Colonic mucosa (tissue), 4 donors: ENCODE measurements at places on chromosomes 5 and 9. TPM values are rescaled to one million over a fixed set of nuclear protein-coding genes. Genes with fewer than 3 reads are reported as not detected.

DNA sequence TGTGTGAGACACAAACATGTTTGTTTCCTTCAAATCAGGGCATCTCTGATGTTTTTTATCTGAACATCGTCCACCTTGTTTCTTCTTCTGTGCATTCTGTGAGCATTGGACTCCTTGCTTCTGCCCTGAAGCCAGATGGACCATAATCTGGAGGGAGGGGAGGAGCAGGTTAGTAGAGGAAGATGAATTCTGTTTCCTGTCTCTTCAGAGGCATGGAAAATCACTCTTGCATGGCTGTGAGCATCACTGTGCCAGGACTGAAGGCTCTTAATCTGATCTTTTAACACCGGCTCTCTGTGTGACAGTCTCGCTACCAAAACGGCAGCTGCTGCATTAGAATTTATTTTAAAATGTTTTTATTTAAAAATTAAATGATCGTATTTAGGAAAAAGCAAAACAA lies 43.3 kb downstream of the TLE4 start:
- H3K4me1 ChIP-seq = no peaks in the 10 kb centered on the region
- no peak for DNase-seq
- H3K36me3 ChIP-seq = no peaks in the 10 kb centered on the region

GRCh38 chr9:6822696-6823095 lies 64.9 kb downstream of the KDM4C start:
- H3K27ac ChIP-seq = no peak overlapping the region
- H3K36me3 ChIP-seq = no peaks in the 10 kb centered on the region
- no peaks in the 10 kb centered on the region for H3K27me3 ChIP-seq
- no peak for DNase-seq

GRCh38 chr9:128153060-128153946 lies 4.0 kb downstream of the LCN2 start:
- no peak overlapping the region for H3K27ac ChIP-seq
- no peak for DNase-seq
- peaks cover 4% of the 10 kb centered on the region for H3K4me1 ChIP-seq
- no peak overlapping the region for H3K4me3 ChIP-seq
- no peaks in the 10 kb centered on the region for H3K27me3 ChIP-seq

- H3K27me3 ChIP-seq = no peaks in the 10 kb centered on the region
- no peak for DNase-seq
- H3K4me3 ChIP-seq = no peak overlapping the region
- H3K36me3 ChIP-seq = no peaks in the 10 kb centered on the region
- no peaks in the 10 kb centered on the region for H3K4me1 ChIP-seq
These were observed 99.1 kb upstream of the PRRC1 start for GRCh38 chr5:127418367-127418766.

- H3K4me3 ChIP-seq = no peak overlapping the region
- H3K27ac ChIP-seq = no peak overlapping the region
- no peaks in the 10 kb centered on the region for H3K27me3 ChIP-seq
- no peak for DNase-seq
These were observed 408.4 kb downstream of the ZNF608 start for GRCh38 chr5:124337996-124338395.

DNA sequence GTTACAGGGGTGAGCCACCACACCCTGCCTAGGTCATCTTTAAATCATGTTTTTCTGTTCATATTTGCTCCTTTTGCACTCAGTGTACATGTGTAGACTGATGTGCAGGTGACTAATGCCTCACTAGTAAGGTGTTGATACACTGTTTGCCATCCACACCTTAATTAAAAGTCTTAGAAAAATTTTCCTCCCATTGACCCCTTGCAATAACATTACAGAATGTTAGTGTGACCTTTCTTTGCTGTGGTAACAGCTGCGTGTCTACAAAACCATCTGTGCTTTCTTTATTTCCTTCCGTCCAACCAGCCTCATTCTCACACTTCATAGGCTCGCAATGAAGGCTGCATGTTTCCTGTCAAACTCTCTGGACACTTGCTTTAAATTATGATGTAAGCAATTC lies 6.6 kb upstream of the CEMIP2 start:
- H3K36me3 ChIP-seq = no peaks in the 10 kb centered on the region
- no peak for DNase-seq

- no peaks in the 10 kb centered on the region for H3K4me1 ChIP-seq
- DNase-seq = no peak
- H3K36me3 ChIP-seq = no peaks in the 10 kb centered on the region
- H3K27me3 ChIP-seq = no peaks in the 10 kb centered on the region
These were observed 495.0 kb downstream of the DMAC1 start for GRCh38 chr9:7304627-7304995.

DNA sequence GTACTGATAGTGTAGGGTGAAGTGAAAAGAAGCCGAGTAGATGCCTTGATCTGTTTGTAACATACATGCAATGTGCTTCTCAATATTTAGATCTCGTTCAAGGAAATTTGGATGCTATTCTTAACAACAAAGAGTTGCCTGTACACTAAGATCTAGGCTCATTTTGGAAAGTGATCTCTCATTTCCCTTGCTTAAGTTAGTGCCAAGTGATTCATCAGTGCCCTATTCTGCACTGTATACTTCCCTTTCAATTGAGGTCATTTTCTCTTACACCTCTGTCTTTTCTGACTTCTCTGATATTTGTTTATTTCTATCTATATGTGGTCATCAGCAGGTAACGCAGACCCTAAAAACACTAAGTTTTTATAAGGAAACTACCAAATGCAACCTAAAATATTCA lies 528.6 kb upstream of the PTPRD start:
- no peaks in the 10 kb centered on the region for H3K36me3 ChIP-seq
- DNase-seq = no peak
- H3K4me1 ChIP-seq = no peaks in the 10 kb centered on the region
- H3K27ac ChIP-seq = no peak overlapping the region

- H3K27ac ChIP-seq = no peak overlapping the region
- H3K4me3 ChIP-seq = no peak overlapping the region
- DNase-seq = no peak
- H3K27me3 ChIP-seq = no peaks in the 10 kb centered on the region
- no peaks in the 10 kb centered on the region for H3K4me1 ChIP-seq
These were observed 180.6 kb downstream of the SNCAIP start for GRCh38 chr5:122492675-122493074.

- H3K4me1 ChIP-seq = no peaks in the 10 kb centered on the region
- DNase-seq = no peak
These were observed 92.1 kb downstream of the LMNB1 start for GRCh38 chr5:126869005-126869451.

- H3K4me3 ChIP-seq = no peak overlapping the region
- no peaks in the 10 kb centered on the region for H3K36me3 ChIP-seq
- no peak for DNase-seq
- H3K27me3 ChIP-seq = no peaks in the 10 kb centered on the region
- no peak overlapping the region for H3K27ac ChIP-seq
These were observed 7.6 kb upstream of the EGR1 start for GRCh38 chr5:138457531-138458275.

DNA sequence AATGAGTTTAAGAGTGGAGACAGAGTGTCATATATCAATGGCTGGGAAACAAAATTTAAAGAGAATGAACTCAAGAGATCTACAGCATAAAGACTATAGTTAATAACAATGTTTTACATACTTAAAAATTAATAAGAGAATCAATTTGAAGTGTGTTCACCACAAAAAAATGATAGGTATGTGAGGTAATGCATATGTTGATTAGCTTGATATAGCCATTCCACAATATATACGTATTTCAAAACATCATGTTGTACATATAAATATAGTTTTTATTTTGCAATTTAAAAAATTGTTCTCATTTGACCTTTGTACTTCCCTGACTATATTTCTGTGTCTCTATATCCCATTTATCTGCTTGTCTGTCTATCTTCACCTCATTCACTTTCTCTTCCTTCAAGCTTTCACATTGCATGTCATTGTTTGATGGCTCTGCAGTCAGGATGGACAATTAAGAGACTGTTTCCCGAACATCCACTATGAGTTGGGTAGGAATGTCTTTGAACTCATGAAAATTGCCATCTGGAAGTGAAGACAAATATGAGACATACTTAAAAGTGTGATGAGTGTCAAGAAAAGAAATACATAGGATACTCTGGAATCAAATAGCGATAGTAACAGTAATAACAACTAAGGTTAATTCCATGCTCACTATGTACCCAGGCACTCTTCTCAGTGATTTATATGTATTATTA lies 359.9 kb upstream of the ACTBL2 start:
- no peaks in the 10 kb centered on the region for H3K27me3 ChIP-seq
- no peaks in the 10 kb centered on the region for H3K4me1 ChIP-seq
- DNase-seq = no peak
- no peaks in the 10 kb centered on the region for H3K36me3 ChIP-seq
- H3K27ac ChIP-seq = no peak overlapping the region

DNA sequence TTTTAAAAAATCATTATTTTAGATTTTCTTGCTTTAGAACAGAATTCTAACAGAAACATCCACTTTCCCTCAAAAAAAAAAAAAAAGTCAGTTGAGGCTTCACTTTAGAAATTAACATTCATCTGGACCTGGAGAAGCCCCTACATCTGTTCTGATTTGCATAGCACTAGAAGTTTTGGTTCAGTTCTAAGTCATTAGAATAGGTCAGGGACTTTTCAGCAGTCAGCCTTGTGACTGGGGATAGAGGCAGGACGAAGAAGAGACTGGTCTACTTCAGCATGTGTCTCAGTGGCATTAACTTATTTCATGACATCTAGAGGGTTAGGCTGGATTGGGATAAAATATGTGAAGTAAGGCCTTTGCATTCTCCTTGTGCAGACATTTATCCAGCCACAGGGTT lies 215.8 kb upstream of the DAB2 start:
- no peaks in the 10 kb centered on the region for H3K36me3 ChIP-seq
- H3K4me3 ChIP-seq = no peak overlapping the region
- no peaks in the 10 kb centered on the region for H3K4me1 ChIP-seq

- no peaks in the 10 kb centered on the region for H3K36me3 ChIP-seq
- peak overlapping the region; percentile 59 for H3K27ac ChIP-seq
- no peak overlapping the region for H3K4me3 ChIP-seq
- H3K27me3 ChIP-seq = peaks cover 10% of the 10 kb centered on the region
- DNase-seq = no peak
These were observed 1.1 kb upstream of the GPSM1 start for GRCh38 chr9:136326061-136326760.

GRCh38 chr9:132672413-132672690 lies 2.1 kb downstream of the GTF3C4 start:
- no peaks in the 10 kb centered on the region for H3K36me3 ChIP-seq
- no peak for DNase-seq
- no peak overlapping the region for H3K27ac ChIP-seq
- H3K4me1 ChIP-seq = no peaks in the 10 kb centered on the region
- no peaks in the 10 kb centered on the region for H3K27me3 ChIP-seq

- peak overlapping the region; percentile 93 for H3K27ac ChIP-seq
- H3K4me1 ChIP-seq = no peaks in the 10 kb centered on the region
- peak overlapping the region; percentile 63 for H3K4me3 ChIP-seq
- H3K27me3 ChIP-seq = no peaks in the 10 kb centered on the region
- H3K36me3 ChIP-seq = no peaks in the 10 kb centered on the region
These were observed 956 bp downstream of the MBLAC2 start for GRCh38 chr5:90473396-90474234.

GRCh38 chr5:56269216-56269927 lies 36.2 kb upstream of the ANKRD55 start:
- no peaks in the 10 kb centered on the region for H3K4me1 ChIP-seq
- no peaks in the 10 kb centered on the region for H3K27me3 ChIP-seq
- H3K27ac ChIP-seq = no peak overlapping the region
- no peaks in the 10 kb centered on the region for H3K36me3 ChIP-seq

GRCh38 chr5:120017513-120017912 lies 388.2 kb downstream of the FAM170A start:
- no peaks in the 10 kb centered on the region for H3K4me1 ChIP-seq
- no peak overlapping the region for H3K4me3 ChIP-seq
- no peak for DNase-seq
- no peaks in the 10 kb centered on the region for H3K27me3 ChIP-seq
- H3K27ac ChIP-seq = no peak overlapping the region

- H3K27me3 ChIP-seq = no peaks in the 10 kb centered on the region
- no peak overlapping the region for H3K4me3 ChIP-seq
- no peak for DNase-seq
- no peak overlapping the region for H3K27ac ChIP-seq
- H3K4me1 ChIP-seq = no peaks in the 10 kb centered on the region
These were observed 155.5 kb upstream of the PPP1R2B start for GRCh38 chr5:156694598-156694997.

GRCh38 chr5:125198270-125198974 lies 452.0 kb upstream of the ZNF608 start:
- peak; percentile 75 for DNase-seq
- no peaks in the 10 kb centered on the region for H3K36me3 ChIP-seq
- no peaks in the 10 kb centered on the region for H3K27me3 ChIP-seq

- no peaks in the 10 kb centered on the region for H3K4me1 ChIP-seq
- H3K27me3 ChIP-seq = no peaks in the 10 kb centered on the region
- peak; percentile 26 for DNase-seq
- no peak overlapping the region for H3K4me3 ChIP-seq
- H3K36me3 ChIP-seq = no peaks in the 10 kb centered on the region
These were observed 177.6 kb upstream of the SMARCA2 start for GRCh38 chr9:1837453-1838084.

DNA sequence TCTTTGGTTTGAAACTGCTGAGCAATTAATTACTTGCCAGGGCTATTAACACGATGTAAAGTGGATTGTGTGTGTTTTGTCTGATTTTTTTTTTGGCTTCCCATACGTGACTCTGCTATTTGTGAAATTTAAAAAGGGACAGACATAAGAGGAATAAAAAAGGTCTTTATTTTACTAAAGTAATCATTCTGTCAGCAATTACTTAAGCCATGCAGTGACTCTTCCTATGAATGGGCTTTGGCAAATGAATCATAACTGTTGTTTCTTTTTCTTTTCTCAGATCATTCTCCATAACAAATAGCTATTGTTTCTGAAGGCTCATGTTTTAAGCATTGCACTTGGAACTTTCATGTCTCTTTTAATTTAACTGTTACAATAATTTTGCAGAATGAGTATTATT lies 461.3 kb upstream of the RORB start:
- H3K27me3 ChIP-seq = no peaks in the 10 kb centered on the region
- no peak overlapping the region for H3K27ac ChIP-seq
- H3K36me3 ChIP-seq = no peaks in the 10 kb centered on the region
- no peak for DNase-seq
- no peaks in the 10 kb centered on the region for H3K4me1 ChIP-seq
- H3K4me3 ChIP-seq = no peak overlapping the region

DNA sequence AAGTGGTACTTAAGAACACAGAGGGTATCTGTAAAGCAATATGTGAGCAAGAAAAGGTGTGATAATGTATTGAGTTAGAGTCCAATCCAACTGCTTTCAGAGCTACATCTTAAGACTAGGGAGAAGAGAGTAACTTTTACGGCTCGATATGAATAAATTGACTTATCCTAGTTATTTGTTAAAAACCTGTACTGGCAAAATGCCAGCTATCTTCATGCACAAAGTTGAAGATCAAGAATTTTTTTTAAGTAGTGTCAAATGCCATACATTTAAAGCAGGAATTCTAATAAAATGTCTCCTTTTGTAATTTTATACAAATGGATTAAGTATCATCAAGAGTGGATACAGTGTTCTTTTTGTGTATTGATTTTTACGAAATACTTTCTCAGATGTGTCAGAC lies 305.2 kb downstream of the KIAA0825 start:
- no peak for DNase-seq
- H3K27ac ChIP-seq = no peak overlapping the region
- no peaks in the 10 kb centered on the region for H3K4me1 ChIP-seq
- no peaks in the 10 kb centered on the region for H3K36me3 ChIP-seq
- no peaks in the 10 kb centered on the region for H3K27me3 ChIP-seq

The GRHPR gene
- total RNA-seq = 94.0 TPM

The ZNF454 gene
- 1.4 TPM for total RNA-seq

The HMMR gene
- 10.6 TPM for total RNA-seq

The NDUFS6 gene
- total RNA-seq = 70.7 TPM

The MEIKIN gene
- not detected for total RNA-seq

The NR5A1 gene
- total RNA-seq = 0.82 TPM

The SKP1 gene
- total RNA-seq = 235 TPM

The PCDHGA6 gene
- total RNA-seq = 0.82 TPM

The TCF7 gene
- total RNA-seq = 9.4 TPM

The FGF10 gene
- 5.1 TPM for total RNA-seq

The SLC6A3 gene
- not detected for total RNA-seq
